CD8-positive, alpha-beta memory T cell (primary cell): ENCODE measurements at places on chromosomes 4 and X. TPM values are rescaled to one million over a fixed set of nuclear protein-coding genes. Genes with fewer than 3 reads are reported as not detected.

Gene AP1AR
- 27.1 TPM for total RNA-seq

Gene LRCH2
- total RNA-seq = not detected

Gene GABRB1
- total RNA-seq = not detected

DNA sequence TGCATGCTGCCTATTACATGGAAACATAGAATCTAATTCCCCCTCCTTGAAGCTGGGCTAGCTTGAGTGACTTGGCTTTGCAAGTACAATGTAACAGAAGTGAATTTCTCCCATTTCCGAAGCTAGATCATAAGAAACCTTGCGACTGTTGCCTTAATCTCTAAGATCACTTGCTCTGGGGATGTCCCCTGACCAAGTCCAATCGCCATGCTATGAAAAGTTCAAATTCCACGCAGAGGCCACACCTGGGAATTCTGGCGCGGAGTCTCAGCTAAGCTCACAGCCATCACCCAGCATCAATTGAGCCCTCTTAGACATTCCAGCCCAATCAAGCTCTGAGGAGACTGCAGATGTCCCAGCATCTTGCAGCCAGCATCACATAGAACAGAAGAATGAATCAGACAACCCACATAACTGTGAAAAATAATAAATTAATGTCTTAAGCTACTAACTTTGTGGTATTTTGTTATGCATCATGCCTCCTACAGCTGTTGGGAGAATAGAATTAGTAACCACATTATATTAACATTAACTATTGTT, 27.0 kb downstream of the GPM6A start:
- DNase-seq = no peak

Gene FRMPD4
- not detected for total RNA-seq

DNA sequence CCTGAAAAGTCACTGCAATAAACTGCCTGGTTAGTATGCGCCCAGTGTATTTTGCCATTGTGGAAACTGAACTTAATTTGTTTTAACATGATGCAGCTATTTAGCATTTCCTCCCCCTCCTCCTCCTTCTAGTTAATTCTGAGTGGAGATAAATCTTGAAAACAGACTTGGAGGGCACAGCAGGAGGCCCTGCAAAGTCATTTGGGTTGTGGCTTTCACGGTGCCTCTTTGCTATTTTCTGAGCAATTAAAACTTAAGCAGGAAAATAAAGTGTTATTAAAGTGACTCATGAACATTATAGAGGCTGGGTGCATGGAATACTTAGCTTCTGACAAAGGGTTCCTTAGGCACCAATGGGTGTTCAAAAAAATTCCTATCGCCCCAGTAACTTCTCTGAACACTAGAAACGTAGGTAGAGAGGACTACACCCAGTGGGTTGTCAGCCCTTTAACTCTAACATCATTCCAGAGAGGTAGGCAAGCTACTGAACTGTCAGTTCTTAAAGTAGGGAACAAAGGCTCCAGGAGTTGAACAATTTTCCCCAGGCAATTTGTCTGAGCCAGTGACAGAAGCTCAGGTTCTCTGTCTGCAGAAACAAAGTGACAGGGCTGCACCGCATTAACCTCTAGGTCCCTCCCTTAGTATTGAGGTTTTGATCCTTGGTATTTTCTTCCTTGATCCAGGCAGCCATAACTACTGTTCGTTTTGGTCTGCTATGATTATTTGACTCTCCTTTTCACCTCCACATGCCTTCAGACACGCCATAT, 158.3 kb upstream of the KIT start:
- no peak for DNase-seq

DNA sequence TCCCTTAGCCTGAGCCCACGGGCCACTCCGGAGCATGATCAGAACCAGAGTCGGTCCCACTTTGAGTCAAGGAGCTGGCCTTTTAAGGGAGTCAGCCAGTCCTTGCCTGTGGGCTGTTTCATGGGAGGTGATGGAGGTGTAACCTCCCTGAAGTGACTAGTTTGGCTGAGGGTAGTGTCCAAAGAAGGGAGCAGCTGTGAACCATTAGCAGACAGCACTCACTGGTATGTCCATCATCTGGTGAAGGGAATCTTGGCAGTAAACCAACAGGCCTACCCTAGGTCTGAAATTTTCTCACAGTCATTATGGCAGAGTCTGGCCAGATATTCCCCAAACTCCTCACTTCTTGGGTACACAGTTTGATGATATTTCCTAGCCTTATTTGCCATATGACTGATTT, 12.3 kb upstream of the REPS2 start:
- DNase-seq = no peak

DNA sequence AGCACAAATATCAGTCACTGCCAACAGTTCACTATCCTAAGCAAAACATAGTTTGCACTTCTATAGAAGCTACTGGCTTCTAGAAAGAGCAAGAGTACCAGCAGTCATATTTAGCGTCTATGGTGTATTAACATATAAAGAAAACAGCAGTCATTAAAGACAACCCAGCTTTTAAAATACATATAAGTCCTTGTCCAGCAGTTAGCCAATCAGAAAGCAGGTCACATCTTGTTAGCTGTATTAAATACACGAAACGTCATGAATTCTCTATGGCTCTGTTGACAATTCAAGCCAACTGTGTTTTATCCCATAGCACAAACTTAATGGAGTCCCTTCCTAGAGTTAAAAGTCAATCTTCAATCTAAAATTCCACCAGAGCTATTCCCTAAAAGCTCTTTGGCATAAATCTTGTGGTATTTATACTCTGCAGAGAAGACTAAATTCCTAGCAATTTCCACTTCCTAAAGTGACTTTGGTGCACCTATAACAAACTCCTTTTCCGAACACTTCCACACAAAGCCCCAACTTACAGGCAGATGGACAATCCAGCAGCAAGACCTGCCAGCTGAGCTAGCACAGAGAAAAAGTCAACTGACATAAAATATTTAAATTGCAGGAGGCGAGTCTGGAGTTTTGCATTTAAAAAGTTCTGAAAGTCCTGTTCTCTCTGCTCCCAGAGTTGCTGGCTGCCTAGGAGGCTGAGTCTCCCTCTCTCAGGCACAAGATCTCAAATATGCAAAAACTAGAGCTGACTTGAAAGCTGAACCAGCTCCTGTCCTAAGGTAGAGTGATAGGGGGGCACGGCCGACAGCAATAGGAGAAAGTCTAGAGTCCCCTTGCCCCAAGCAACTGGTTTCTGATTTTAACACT, 1.3 kb downstream of the LDB2 start:
- no peak for DNase-seq

DNA sequence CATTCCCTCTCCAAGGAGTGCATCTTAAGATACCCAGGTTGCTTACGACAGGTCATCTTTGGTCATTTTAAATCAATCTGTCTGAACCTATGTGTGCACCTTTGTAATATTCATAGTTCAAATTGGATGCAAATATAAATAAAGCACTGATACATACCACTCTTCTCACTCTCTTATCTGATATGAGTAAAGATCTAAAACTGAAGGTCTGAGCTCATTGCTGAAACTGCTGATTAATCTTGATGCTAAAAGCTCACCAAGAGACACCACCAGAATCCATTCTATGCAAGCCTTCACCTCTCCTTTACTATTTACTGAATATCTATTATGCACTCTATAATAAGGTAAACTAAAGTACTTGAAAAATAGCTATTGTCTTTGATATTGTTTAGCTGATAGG, 16.6 kb downstream of the HSD17B13 start:
- DNase-seq = no peak

Gene H2BW1
- total RNA-seq = not detected

DNA sequence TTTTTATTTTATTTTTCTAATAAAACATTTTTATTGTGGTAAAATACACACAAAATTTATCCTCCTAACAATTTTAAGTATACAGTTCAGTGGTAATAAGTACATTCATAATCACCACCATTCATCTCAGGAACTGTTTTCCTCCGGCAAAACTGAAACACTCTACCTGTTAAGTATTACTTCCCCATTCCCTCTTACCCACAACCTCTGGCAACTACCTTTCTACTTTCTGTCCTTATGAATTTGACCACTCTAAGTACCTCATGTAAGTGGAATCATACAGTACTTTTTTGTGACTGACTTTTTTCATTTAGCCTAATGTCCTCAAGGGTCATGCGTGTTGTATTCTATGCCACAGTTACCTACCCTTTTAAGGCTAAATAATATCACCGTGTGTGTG, 21.1 kb upstream of the HSFX4 start:
- no peak for DNase-seq
